ENCODE measurements at places on chromosomes 13 and 19.
A peak's percentile ranks its signal among the peaks of the same experiment; 100 is the strongest.

- no peak for DNase-seq
These were observed 265.9 kb downstream of the MYO16 start for GRCh38 chr13:108895220-108895704.

- no peak for DNase-seq
These were observed 59.3 kb downstream of the URI1 start for GRCh38 chr19:30001301-30001700.

GRCh38 chr13:83184150-83184475, 698.2 kb downstream of the SLITRK1 start:
- no peak for DNase-seq

GRCh38 chr13:95289020-95289444, 12.2 kb downstream of the ABCC4 start:
- DNase-seq = no peak

GRCh38 chr13:46022481-46022880, 30.1 kb downstream of the ZC3H13 start:
- no peak for DNase-seq

- peak; percentile 58 for DNase-seq
These were observed at the start of gene CD37 for GRCh38 chr19:49335071-49335783. Gene CD37 (plus strand): TSS chr19:49335406. CDS start chr19:49335541, 135 bp downstream.

- DNase-seq = no peak
These were observed 721.9 kb upstream of the SLC10A2 start for GRCh38 chr13:103788061-103788652.

DNA sequence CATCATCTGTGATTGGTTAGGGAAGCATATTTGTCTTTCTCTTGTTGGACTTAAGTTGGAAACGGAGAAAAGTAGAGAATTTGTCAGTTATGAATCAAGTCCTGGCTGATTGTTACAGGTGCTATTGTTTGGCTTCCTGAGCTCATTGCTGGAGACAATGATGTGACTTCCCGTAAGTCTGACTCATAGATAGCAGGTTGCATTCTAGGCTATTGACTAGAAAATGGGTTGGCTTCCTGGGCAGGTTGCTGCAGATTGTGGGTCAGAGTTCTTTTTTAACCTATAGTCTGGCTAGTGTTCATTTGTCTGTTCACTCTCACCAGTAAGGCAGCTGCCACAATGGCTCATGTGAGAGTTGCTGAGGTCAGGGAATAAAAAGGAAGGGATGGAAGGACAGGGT, 101.5 kb downstream of the CCNA1 start:
- DNase-seq = no peak

DNA sequence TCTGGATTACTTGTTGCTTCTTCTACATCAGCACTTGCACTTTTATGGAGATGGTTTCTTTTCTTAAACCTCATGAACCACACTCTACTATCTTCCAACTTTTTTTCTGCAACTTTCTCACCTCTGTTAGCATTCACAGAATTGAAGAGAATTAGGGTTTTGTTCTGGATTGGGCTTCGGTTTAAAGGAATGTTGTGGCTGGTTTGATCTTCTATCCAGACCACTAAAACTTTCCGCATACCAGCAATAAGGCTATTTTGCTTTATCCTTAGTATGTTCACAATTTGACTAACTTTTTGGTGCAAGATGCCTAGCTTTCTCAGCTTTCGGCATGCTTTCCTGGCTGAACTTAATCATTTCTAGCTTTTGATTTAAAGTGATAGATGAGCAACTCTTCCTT, 666.7 kb upstream of the MIR17HG start:
- DNase-seq = no peak

GRCh38 chr19:46134527-46134926, 10.0 kb upstream of the IGFL3 start:
- DNase-seq = no peak

DNA sequence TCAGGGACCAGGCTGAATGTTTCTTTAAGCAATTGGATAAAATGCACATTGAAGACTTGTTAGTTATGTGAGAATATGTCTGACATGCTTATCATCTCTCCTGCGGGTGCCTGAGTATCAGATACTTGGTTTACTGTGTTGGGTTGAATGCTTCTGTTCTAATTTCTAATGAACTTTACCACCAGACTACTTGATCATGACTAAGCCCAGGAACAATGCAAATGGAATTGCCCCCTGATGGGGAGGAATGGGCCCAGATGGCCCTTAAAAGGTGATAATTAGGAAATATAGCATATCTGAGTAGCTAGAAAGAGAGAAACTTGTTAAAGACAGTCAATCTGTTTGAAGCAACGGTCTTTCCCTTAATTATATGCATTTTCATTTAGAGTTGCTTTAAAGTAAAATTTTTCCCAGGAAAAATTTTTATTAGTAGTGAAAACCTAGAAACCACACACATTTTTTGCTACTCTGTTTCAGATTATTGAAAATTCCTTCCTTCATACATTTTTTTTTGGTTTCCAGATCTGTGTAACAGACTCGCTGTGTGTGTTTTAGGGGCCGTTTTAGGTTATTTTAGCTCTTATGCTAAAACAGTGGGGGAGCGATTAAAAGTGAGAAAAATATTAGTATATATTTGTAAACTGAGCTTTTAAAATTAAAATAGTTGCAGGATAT, 186.6 kb downstream of the TM9SF2 start:
- no peak for DNase-seq

DNA sequence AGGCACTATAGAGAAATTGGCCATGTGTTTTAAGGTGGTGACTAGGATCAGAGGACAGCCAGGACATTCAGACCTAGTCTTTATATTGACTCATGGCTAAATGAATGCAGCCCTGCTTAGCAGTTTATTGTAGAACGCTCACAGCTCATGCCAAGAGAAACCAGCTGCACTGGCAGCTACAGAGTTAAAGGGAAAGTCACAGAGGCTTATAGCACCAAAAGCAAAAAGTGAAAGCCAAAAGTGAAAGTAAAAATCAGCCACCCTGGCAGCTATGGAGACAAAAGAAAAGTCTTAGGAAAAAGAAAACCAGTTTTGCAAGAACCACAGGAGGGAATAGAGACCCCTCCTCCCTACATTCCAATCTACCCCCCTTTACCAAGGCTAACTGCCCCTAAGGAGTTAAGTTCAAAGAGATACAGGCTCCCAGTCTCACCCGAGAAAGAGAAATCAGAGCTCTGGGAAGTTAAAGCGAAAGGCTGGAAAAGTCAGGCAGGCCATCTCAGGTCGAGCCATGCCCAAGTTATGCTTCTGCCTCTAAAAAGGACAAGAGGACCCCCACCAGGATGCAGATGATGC, 99.0 kb downstream of the ZNF429 start:
- no peak for DNase-seq

DNA sequence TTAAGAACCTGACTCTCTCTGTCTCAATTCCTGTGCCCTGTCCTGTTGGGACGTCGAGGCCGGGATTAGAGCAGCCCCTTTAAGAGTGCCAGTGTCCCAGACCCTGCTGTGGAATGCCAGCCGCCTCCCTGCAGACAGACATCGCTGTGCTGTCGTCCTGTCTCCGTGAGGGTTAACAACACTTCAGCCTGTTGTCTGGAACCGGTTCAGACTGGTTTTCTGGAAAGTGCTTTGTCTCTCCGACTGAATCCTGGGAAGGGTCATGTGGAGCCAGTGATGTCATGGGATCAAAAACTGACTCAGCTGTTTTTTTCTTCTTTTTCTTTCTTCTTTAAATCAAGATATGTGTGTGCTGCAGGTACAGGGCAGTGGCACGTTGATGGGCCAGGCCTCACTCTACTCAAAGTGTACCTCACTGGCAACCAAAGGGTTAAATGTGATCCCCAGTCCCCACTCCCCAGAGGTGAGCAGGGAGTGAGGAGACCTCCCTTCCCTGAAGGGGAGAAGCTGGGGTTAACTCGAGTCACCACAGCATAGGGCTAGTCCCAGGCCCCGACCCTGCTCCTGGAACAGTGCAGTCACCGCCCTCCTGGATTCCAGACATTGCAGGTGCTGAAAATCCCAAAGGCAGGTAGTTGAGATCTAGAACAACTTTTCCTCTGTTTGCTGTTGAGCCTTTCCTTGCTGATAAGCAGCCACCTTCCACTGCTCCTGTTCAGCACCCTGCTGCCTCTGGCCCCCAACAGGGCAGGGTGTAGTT, 50.8 kb downstream of the TSSK6 start:
- no peak for DNase-seq

DNA sequence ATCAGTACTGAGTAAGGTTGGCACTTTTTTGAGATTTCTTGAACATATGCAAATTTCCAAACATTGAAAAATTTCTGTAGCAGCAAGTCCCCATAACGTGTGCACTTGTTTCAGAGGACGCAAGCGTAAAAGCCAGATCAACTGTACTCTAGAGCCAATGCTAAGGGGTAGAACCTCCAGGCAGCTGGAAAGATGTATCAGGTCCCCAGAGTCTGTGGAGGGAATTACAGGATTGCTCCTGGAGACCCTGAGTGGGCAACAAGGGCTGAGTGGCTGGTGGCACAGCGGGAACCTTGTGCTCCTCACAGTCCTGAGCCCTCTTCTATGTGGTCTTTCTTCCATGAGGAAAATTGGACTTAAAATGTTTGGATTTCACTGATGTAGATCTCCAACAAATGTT, 53.9 kb upstream of the AMER2 start:
- no peak for DNase-seq

DNA sequence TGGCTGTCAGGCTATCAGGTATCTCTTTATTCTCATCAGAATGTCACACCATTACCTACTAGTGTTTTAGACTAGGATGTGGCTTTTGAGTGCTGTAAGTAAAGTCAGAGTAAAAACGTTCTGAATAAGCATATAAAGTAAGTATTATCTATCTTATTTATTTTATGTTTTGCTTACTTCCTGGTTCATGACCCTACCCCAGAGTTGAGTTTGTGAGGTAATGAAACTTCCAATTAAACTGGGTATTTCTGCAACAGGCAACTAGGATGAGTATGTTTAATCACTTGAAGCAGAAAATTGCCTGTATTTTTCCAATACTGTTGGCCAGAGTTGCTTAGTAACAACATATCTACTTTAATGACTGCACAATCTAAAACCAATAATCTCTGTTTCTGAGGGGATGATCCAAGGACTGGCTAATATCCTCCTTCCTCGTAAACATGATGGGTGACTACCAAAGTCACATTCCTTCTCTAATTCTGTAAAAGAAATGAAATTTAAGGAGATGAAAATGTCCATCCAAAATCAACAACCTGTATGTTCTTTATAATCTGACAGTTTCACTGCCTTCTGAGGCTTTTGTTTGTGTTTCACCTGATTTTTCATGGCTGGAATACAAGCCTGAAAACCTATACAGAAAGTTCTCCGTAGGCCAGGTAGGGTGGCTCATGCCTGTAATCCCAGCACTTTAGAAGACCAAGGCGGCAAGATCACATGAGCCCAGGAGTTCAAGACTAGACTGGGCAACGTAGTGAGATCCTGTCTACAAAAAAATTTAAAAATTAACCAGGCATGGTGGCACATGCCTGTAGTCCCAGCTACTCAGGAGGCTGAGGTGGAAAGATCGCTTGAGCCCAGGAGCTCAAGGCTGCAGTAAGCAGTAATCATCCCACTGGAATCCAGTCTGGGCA, 83.1 kb downstream of the ABCC4 start:
- no peak for DNase-seq

GRCh38 chr13:111117289-111117688, 2.2 kb downstream of the ARHGEF7 start:
- no peak for DNase-seq

- DNase-seq = no peak
These were observed 9.5 kb downstream of the NR2F6 start for GRCh38 chr19:17235971-17236777.

GRCh38 chr13:107118506-107118905, 550.6 kb upstream of the ARGLU1 start:
- DNase-seq = no peak

DNA sequence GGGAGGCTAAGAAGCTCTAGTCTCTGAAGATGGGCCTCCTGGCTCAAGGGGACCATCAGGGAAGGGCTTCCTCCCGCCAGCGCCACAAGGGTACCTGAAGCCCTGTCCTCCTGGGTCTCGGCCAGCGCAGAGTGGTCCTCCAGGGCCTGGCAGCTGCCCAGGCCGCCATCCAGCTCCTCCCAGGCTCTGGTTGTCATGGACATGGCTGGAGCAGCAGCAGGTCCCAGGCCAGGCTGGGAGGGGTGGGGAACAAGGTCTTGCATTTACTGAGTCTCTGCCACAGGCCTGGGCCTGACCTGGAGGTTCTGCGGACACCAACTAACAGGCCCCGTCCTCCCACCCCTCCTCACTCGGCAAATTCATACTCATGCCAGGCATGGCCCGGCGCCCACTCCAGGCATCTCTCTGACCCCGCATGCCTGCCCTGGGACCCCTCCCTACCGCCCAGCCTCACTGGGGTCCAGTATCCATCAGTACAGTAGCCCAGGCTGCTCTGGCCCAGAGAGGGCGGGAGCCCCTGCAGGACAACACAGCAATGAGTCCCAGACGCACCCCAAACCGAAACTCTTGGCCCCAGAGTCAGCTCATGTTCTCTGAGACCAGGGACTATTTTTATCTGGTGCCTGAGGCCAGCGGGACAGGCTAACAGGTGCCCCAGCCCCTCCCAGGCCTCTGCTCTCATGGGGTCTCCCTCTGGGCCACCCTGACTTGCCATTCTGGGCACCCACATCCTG, 938 bp downstream of the JSRP1 start:
- DNase-seq = no peak

DNA sequence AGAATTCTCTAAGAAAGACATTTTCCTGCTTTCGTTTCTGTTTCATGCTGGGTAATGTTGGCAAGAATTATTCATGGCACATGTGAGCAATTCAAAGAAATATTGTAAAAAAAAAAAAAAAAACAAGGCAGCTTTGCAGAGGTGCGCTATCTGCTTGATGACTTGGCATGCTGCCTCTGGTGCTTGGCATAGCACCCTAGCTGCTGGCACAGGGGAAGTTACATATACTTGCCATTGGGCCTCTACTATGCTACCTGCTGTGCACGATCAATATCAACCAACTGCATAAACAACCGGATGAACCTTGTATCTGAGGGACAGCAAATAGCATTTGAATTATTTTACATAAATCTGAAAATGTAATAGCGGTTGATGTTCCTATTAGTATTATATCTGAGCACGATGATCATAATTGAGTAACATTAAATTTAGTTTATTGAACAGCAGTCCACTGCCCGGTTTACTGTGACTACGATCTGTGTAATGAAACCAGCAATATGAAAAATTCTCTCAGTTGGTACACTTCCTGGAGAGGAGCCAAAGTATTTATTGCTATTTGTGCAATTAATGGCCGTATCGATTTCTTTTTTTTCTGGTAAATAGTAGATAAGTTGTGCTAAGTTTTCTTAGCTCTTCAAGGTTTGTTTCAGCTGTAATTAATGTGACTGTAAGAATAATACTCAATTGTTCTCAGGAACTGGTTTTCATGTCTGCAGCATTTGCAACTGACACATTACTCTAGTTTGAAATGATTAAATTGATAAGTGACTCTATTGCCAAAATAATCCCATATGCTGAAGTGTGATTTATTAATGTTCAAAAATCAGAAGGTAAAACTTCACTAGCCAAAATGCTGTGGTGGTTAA, 717.3 kb downstream of the DACH1 start:
- no peak for DNase-seq

DNA sequence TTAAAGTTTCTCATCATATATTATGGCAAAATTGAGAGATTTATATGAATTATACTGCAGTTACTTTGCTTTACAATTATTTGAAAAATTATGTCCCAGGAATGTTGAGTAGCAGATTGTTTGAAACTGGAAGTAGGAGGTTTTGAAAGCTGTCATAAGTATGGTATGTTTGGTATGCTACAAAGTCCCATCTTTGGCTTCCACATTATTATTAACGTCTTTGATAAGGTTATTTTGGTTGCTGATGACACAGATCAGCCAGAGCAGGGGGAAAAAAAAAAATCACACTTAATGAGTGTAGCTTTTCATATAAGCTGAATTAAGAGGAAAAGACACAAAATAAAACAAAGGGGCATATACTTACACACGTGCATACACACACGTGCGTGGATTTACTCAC, 130.1 kb downstream of the SLITRK1 start:
- DNase-seq = no peak

Measured in GM12891 (cell line).